ENCODE measurements at places on chromosomes 3 and 15. TPM values are rescaled to one million over a fixed set of nuclear protein-coding genes. Genes with fewer than 3 reads are reported as not detected.

SKOR1 gene
- total RNA-seq, result 0.41 TPM

CSTA gene
- total RNA-seq, result 39.5 TPM

CPNE4 gene
- total RNA-seq, result 0.83 TPM

IQCB1 gene
- total RNA-seq, result 19.6 TPM

EXD1 gene
- not detected for total RNA-seq

CCRL2 gene
- total RNA-seq, result 23.5 TPM

GABRG3 gene
- not detected for total RNA-seq

GOLGA6L4 gene
- 1.6 TPM for total RNA-seq

C3orf80 gene
- total RNA-seq, result 1.2 TPM

MYO5A gene
- 36.1 TPM for total RNA-seq

RSL24D1 gene
- 64.6 TPM for total RNA-seq

SERPINI1 gene
- 6.7 TPM for total RNA-seq

ZBBX gene
- total RNA-seq, result 15.2 TPM

UBA7 gene
- total RNA-seq, result 128 TPM

HHLA2 gene
- 4.9 TPM for total RNA-seq

TOPBP1 gene
- total RNA-seq, result 18.2 TPM

HCLS1 gene
- total RNA-seq, result 93.6 TPM
